ENCODE measurements at places on chromosomes 7 and 10.

GRCh38 chr10:85610381-85611092 lies 756.1 kb downstream of the GRID1 start:
- no peak for DNase-seq

DNA sequence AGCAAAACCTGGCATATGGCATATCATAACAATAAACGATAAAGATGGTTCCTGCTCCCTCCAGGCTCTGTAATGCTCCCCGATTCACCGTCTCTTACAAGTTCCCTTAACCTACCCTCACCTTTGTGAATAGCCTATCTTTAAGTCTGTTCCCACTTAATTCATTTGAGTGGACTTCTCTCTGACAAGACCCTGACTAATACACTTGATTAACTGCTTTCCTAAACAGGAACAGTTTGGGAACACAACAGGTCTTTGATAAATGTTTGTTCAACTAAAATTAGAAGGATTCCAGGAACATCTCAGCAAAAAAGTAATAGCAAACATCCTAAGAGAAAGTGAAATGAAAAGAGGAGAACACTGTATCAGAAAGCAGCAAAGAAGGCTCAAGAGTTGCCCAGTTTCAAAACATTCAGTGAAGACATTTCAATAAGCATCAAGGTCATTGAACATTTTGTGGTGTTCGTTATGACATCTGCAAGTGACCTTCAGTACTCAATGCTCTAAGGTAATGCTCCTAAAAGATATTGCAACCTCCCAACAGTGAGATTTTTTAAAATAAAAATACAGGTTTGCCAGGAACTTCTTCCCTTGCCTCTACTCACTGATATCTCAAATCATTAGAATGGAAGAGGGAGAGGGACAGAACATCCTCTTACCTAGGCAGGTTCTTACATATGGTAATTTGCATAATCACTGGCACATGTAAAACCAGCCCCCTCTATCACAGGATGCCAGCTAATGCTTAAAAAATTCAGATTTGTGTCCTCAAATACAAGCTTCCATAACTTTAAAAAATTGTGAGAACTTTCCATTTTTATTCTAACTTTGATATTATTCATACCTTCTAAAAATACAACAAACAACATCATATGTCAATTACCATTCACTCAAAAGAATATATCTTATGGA lies 11.4 kb upstream of the ARHGAP12 start:
- no peak for DNase-seq

DNA sequence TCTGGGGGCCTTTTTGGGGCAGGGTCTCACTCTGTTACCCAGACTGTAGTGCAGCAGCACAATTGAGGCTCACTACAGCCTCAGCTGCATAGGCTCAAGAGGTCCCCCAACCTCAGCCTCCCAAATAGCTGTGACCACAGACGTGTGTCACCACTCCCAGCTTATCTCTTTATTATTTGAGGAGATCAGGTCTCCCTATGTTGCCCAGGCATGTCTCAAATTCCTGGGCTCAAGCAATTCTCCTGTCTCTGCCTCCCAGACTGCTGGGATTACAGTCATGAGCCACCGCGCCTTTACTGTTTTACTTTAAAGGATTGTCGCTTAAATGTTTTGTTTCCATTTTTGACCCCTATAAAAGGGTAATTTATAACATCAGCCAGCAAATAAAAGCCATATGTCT lies 502.6 kb upstream of the AUTS2 start:
- no peak for DNase-seq

- DNase-seq = no peak
Measured at GRCh38 chr7:105885387-105886111, 9.2 kb upstream of the ATXN7L1 start.

- DNase-seq = no peak
Measured at GRCh38 chr7:142583446-142583845, 165.8 kb upstream of the PRSS1 start.

- DNase-seq = no peak
Measured at GRCh38 chr7:132100981-132101380, 475.3 kb downstream of the PLXNA4 start.
